ENCODE measurements at places on chromosomes 12 and 14. TPM values are rescaled to one million over a fixed set of nuclear protein-coding genes. Genes with fewer than 3 reads are reported as not detected.

GRCh38 chr14:66087231-66087630 is 398.9 kb upstream of the CCDC196 start:
- H3K4me3 ChIP-seq, result no peak overlapping the region
- no peaks in the 10 kb centered on the region for H3K36me3 ChIP-seq
- no peak for DNase-seq
- H3K27me3 ChIP-seq, result no peaks in the 10 kb centered on the region
- no peak overlapping the region for H3K27ac ChIP-seq
- H3K4me1 ChIP-seq, result no peaks in the 10 kb centered on the region

DNA sequence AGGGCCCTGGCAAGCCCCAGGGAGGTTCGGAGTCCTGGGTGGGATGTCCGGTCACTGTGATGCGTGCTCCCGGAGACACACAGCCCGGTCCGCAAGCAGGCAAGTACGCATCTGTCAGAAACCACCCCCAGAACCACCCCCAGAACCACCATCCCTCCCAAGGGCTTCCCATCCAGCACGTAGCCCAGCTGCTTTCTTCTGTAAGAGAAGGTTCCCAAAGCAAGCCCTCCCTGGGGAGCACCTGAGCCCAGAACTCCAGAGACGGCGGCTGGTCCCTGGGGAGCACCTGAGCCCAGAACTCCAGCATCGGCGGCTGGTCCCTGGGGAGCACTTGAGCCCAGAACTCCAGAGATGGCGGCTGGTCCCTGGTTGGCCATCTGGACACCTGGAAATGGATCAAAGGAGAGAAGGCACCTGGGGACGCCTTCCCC is 2.6 kb upstream of the FBRSL1 start:
- DNase-seq, result peak; percentile 56
- H3K36me3 ChIP-seq, result no peaks in the 10 kb centered on the region
- peaks cover 14% of the 10 kb centered on the region for H3K4me1 ChIP-seq
- no peak overlapping the region for H3K27ac ChIP-seq

The BHLHE41 gene
- 36.1 TPM for total RNA-seq

DNA sequence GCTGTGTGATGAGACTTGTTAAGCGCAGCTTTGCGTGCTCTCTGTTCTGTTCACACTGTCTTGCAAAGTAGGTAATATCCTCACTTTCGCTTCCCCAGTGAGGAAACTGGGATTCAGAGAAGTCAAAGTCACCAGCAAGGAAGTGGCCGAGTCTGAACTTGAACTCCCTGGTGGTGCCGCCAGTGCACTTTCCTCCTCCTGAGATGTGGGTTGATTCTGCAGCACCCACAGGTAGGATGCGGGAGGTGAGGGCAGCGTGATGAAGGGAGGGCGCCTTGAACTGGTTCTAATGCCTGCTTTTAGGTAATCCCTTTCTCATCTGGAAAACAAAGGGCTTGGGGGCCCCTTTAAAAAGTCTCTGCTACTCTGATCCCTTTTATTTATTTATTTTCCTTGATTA is 54.9 kb upstream of the IGF1 start:
- no peak overlapping the region for H3K4me3 ChIP-seq
- no peak overlapping the region for H3K27ac ChIP-seq
- no peaks in the 10 kb centered on the region for H3K4me1 ChIP-seq
- DNase-seq, result no peak
- no peaks in the 10 kb centered on the region for H3K27me3 ChIP-seq

GRCh38 chr12:104003596-104003995 is 37.9 kb downstream of the TDG start:
- no peaks in the 10 kb centered on the region for H3K27me3 ChIP-seq
- no peaks in the 10 kb centered on the region for H3K4me1 ChIP-seq
- no peak for DNase-seq
- H3K36me3 ChIP-seq, result no peaks in the 10 kb centered on the region
- H3K27ac ChIP-seq, result no peak overlapping the region
- H3K4me3 ChIP-seq, result no peak overlapping the region

DNA sequence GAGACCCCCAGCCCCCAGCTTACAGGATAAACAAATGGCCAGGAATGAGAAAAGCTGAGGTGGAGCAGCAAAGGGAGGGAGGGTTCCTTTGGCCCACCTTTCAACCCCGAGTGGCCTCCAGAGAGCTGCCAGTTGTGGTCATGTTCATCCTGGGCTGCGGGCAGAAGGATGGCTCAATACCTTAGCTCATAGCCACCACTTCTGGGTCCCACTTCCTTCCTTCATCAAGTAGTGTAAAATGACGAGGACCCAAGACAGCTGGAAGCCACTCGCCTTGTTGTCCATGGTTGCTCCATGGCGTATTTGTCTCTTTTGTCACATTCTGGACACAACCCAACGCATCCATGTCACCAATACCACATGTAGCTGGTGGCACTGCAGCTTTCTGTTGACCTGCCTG is 24.2 kb downstream of the CRACR2A start:
- H3K36me3 ChIP-seq, result no peaks in the 10 kb centered on the region
- no peak overlapping the region for H3K27ac ChIP-seq
- no peak for DNase-seq
- H3K4me1 ChIP-seq, result no peaks in the 10 kb centered on the region
- no peak overlapping the region for H3K4me3 ChIP-seq

DNA sequence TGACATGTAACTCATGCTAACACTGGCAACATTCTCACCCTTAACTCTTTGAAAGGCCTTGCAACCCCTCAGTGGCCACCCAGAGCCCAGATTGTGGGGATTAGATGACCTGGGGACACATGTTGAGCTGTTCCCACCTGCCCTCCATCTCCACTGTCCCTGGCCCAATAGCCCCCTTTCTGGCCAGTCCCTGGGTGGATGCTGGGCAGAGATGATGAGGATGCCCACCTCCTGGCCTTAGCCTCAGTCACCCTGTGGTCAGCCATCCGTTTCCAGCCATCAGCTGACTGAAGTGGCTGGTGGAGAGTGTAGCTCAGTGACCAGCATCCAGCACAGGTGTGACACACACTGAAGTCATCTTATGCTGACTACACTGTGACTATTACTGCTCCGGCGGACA is 4.7 kb downstream of the ANHX start:
- H3K4me1 ChIP-seq, result no peaks in the 10 kb centered on the region
- no peak overlapping the region for H3K4me3 ChIP-seq
- no peak for DNase-seq
- no peaks in the 10 kb centered on the region for H3K27me3 ChIP-seq

- H3K4me3 ChIP-seq, result no peak overlapping the region
- no peak overlapping the region for H3K27ac ChIP-seq
- H3K36me3 ChIP-seq, result no peaks in the 10 kb centered on the region
- no peak for DNase-seq
- H3K4me1 ChIP-seq, result no peaks in the 10 kb centered on the region
- no peaks in the 10 kb centered on the region for H3K27me3 ChIP-seq
These were observed 76.8 kb downstream of the HSD17B6 start for GRCh38 chr12:56839915-56840325.

The INHBC gene
- 0.21 TPM for total RNA-seq

The TGM1 gene
- total RNA-seq, result 0.25 TPM

DNA sequence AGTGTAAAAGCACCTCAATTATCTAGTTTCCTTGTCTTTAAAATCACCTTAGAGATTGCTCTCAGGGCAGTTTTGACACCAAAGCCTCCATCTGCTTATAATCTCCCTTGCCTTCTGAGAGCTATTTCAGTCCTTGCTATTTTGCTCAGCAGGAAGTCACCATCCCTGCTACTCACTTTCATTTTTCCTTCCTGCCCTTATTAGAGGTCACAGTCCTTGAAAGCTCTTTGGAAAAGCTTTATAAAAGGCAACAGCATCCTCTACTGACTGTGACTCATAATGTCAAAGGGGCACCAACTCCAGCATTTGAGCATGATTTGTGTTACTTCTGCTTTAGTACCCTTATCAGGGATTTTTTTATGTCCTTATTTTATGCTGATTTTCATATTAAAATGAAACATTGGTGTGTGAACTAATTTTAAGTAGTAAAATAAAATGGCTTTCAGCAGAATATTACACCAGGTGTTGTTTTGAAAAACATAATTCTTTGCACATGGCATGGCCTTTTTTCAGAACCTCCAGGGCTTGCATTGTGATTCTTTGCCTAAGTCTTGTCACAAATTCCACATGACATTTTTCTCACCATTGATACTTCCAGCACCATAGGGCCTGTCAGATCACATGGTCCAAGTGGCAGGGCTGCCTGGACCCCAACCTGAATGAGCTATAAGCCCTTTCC is 213.0 kb downstream of the ADAMTS20 start:
- no peaks in the 10 kb centered on the region for H3K4me1 ChIP-seq
- no peak overlapping the region for H3K27ac ChIP-seq
- H3K36me3 ChIP-seq, result no peaks in the 10 kb centered on the region
- H3K4me3 ChIP-seq, result no peak overlapping the region
- DNase-seq, result no peak
- no peaks in the 10 kb centered on the region for H3K27me3 ChIP-seq

GRCh38 chr14:24630087-24630871 is 3.7 kb downstream of the GZMB start:
- H3K36me3 ChIP-seq, result no peaks in the 10 kb centered on the region
- H3K4me1 ChIP-seq, result no peaks in the 10 kb centered on the region
- no peak overlapping the region for H3K4me3 ChIP-seq
- no peak for DNase-seq
- no peaks in the 10 kb centered on the region for H3K27me3 ChIP-seq

- DNase-seq, result peak; percentile 76
- H3K4me1 ChIP-seq, result peaks cover 82% of the 10 kb centered on the region
- peak overlapping the region; percentile 88 for H3K27ac ChIP-seq
These were observed 17.6 kb downstream of the MYBPC1 start for GRCh38 chr12:101612160-101612916.

GRCh38 chr14:58797010-58797429 is 159.3 kb downstream of the DACT1 start:
- no peaks in the 10 kb centered on the region for H3K27me3 ChIP-seq
- no peaks in the 10 kb centered on the region for H3K4me1 ChIP-seq
- no peak overlapping the region for H3K27ac ChIP-seq
- no peak for DNase-seq
- H3K4me3 ChIP-seq, result no peak overlapping the region

The ATXN7L3B gene
- total RNA-seq, result 20.3 TPM

- peaks cover 5% of the 10 kb centered on the region for H3K4me1 ChIP-seq
- no peaks in the 10 kb centered on the region for H3K27me3 ChIP-seq
- H3K4me3 ChIP-seq, result peak overlapping the region; percentile 15
- peak; percentile 77 for DNase-seq
- H3K36me3 ChIP-seq, result no peaks in the 10 kb centered on the region
These were observed 3.1 kb downstream of the MAP3K12 start for GRCh38 chr12:53495903-53496751.

GRCh38 chr14:77485901-77486678 is 12.5 kb downstream of the ISM2 start:
- no peak overlapping the region for H3K4me3 ChIP-seq
- DNase-seq, result no peak
- H3K27me3 ChIP-seq, result no peaks in the 10 kb centered on the region
- no peaks in the 10 kb centered on the region for H3K4me1 ChIP-seq
- H3K36me3 ChIP-seq, result no peaks in the 10 kb centered on the region

DNA sequence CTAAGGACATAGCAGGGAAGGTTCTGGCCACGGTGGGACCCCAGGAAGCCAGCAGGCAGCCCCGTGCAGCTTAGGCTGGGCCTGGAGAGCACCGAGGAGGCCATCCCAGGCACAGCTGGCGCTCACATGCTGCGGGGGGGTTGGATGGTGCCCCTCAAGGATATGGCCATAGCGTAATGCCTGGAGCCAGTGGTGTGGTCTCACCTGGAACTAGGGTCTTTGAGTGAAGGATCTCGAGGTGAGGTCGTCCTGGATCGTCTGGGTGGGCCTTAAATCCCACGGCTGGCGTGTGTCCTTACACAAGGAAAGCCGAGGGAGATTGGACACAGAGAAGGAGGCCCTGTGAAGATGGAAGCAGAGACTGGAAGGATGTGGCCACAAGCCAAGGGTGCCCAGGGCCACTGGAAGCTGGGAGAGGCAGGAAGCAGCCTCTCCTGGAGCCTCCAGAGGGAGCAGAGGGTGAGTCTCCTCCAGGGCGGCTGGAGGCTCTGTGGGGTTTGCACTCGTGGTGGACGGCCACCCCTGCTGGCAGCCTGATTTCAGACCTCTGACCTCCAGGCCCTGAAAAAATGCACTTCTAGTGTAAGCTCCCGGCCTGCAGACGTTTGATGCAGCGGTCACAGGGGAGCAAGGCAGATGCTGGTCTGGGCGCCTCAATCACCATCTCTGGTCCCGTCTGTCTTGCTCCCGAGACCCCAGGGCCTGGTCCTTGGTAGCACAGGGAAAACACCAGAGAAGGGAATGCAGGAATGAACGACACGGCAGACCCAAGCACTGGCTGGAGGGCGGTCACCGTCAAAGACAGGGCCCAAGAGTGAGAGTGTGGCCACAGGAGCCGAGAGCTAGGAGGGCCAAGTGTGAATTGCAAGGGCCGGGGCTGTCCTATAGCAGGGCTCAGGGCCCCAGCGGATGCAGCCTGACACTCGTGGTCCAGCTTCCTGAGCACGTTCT is 218.6 kb downstream of the KIF26A start:
- no peaks in the 10 kb centered on the region for H3K4me1 ChIP-seq
- peaks cover 2% of the 10 kb centered on the region for H3K27me3 ChIP-seq
- H3K27ac ChIP-seq, result no peak overlapping the region
- DNase-seq, result peak; percentile 48
- no peaks in the 10 kb centered on the region for H3K36me3 ChIP-seq

The PTCSC3 gene
- not detected for total RNA-seq

- no peak for DNase-seq
- no peak overlapping the region for H3K27ac ChIP-seq
- no peaks in the 10 kb centered on the region for H3K4me1 ChIP-seq
These were observed 1133.2 kb upstream of the TMEM132C start for GRCh38 chr12:127133675-127134335.

GRCh38 chr14:62743560-62743959 is 301.7 kb downstream of the KCNH5 start:
- H3K36me3 ChIP-seq, result no peaks in the 10 kb centered on the region
- no peaks in the 10 kb centered on the region for H3K27me3 ChIP-seq
- no peak for DNase-seq
- H3K4me1 ChIP-seq, result no peaks in the 10 kb centered on the region

The SLC35F4 gene
- total RNA-seq, result not detected

DNA sequence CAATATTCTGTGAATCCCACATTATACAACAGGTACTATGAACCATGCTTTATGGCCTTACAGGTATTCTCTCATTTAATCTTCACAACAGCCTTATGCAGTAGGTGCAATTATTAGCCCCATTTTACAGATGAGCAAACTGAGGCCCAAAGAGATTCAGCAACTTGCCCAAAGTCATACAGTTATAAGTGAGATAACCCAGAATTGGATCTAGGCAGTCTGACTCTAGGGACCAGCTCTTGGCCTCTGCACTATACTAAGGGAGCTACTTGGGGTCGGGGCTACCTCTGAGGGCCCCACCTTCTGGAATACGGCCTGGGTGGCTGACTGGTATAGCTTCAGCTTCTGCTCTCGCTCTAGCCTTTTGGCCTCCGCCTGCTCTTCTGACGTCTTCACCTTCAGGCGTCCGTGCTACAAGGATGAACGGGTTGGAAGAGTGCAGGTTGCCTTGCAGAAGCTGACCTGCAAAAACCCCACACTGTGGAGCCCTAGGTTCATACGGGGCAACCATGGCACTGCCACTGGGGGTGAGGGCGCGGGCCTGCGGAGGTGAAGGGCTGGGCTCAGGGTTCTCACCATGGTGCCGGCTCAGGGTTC is 762 bp downstream of the RABGGTA start:
- H3K4me1 ChIP-seq, result no peaks in the 10 kb centered on the region
- no peak for DNase-seq
- H3K4me3 ChIP-seq, result peak overlapping the region; percentile 74
- H3K27ac ChIP-seq, result peak overlapping the region; percentile 92

All from psoas muscle (tissue), 8 donors.